ENCODE measurements at places on chromosomes 16 and 17.

- peak; percentile 50 for DNase-seq
Measured at GRCh38 chr17:50872710-50873424, 6.7 kb upstream of the TOB1 start.

- DNase-seq, result peak; percentile 44
Measured at GRCh38 chr17:6639586-6640535, 650 bp downstream of the KIAA0753 start.

- DNase-seq, result no peak
Measured at GRCh38 chr17:39852239-39852638, 11.9 kb downstream of the IKZF3 start.

- peak; percentile 25 for DNase-seq
Measured at GRCh38 chr17:21152731-21153130, 26.0 kb downstream of the DHRS7B start.

GRCh38 chr17:15970500-15970899 is 25.6 kb downstream of the ADORA2B start:
- no peak for DNase-seq

- peak; percentile 84 for DNase-seq
Measured at GRCh38 chr17:58666858-58667267, 25.0 kb downstream of the TEX14 start.

- DNase-seq, result no peak
Measured at GRCh38 chr17:27832831-27833230, 32.5 kb upstream of the NOS2 start.

DNA sequence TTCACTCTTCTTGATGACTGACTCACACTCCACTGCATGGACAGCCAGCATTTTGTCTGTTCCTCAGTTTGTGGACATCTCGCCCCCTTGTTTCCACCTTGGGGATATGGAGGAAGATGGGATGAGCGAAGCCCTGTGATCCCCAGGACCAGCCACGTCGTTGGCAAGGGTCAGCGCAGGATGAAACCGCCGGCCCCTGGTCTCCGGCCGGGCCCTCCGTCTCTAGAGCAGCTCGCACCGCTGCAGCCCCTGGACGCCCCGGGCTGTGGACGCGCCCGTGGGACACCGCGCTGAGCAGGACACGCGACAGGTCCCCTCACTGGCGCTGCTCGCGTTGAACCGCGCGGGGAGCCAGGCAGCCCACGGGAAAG is 604 bp upstream of the ZC3H18 start:
- no peak for DNase-seq

DNA sequence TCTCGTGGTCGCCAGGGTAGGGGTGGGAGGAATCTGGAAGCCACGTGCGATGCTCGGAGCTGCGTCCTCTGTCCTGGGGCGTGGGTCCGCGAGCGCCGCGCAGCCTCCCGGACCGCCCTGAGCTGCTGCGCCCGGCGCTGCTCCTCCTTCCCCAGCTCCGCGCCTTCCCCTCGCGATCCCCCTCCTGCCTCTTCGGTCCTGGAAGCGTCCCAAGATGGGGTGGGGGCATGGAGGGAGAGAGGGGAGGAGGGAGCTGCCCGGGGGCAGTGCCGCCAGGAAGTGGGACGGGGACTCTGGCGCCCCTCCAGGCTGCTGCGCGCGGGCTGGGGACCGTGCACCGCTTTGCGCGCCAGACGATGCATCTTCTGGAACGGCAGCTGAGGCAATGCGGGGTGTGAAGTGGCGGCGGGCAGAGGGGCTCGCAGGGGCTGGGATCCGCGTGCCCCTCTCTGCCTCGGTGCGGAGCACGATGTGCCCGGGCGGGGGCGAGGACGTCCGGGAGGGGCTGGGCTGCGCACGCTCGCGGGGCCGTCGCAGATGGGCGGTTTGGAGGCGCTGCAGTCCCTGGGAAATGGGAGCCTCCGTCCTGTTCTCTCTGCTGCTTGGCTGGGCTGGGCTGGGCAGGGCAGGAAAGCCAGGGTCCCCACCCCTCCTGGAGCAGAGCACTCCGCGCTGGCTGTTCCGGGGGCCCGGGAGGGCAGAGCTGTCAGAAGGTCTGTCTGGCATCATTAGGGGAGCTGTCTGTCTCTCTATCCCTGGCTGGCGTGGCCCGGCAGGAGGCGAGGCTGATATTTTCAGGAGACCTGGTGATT is 388.0 kb downstream of the SEC14L1 start:
- DNase-seq, result no peak

Data from CD14-positive monocyte (primary cell).